Left ventricle myocardium inferior (tissue), 1 donor: ENCODE measurements at places on chromosomes 16 and 17. TPM values are rescaled to one million over a fixed set of nuclear protein-coding genes. Genes with fewer than 3 reads are reported as not detected.

GRCh38 chr17:48639982-48640857 lies 14.1 kb upstream of the HOXB9 start:
- no peak overlapping the region for H3K4me3 ChIP-seq
- no peaks in the 10 kb centered on the region for H3K36me3 ChIP-seq
- H3K27me3 ChIP-seq = peaks cover 100% of the 10 kb centered on the region
- no peak overlapping the region for H3K27ac ChIP-seq
- no peak for DNase-seq
- H3K4me1 ChIP-seq = peaks cover 6% of the 10 kb centered on the region

GRCh38 chr17:69762766-69763165 lies 312.3 kb upstream of the KCNJ16 start:
- no peak overlapping the region for H3K27ac ChIP-seq
- H3K36me3 ChIP-seq = no peaks in the 10 kb centered on the region
- no peak overlapping the region for H3K4me3 ChIP-seq
- no peaks in the 10 kb centered on the region for H3K27me3 ChIP-seq
- no peaks in the 10 kb centered on the region for H3K4me1 ChIP-seq
- DNase-seq = no peak

DNA sequence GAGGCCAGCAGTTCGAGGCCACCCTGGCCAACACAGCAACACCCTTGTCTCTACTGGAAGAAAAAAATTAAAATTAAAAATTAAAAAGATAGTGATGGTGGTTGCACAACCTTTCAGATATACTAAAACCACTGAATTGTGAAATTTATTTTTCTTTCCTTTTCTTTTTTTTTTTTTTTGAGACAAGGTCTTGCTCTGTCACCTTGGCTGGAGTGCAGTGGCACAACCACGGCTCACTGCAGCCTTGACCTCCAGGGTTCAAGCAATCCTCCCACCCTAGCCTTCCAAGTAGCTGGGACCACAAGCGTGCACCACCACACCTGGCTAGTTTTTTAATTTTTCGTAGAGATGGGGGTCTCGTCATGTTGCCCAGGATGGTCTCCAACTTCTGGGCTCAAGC lies 254.4 kb downstream of the SLC39A11 start:
- H3K36me3 ChIP-seq = peaks cover 14% of the 10 kb centered on the region
- H3K27ac ChIP-seq = no peak overlapping the region
- no peaks in the 10 kb centered on the region for H3K4me1 ChIP-seq

- H3K27me3 ChIP-seq = peaks cover 20% of the 10 kb centered on the region
- no peak for DNase-seq
- no peaks in the 10 kb centered on the region for H3K4me1 ChIP-seq
Observed at GRCh38 chr17:51479303-51479702, 219.0 kb downstream of the UTP18 start.

- no peaks in the 10 kb centered on the region for H3K36me3 ChIP-seq
- H3K27ac ChIP-seq = no peak overlapping the region
- H3K4me3 ChIP-seq = no peak overlapping the region
- no peak for DNase-seq
Observed at GRCh38 chr16:28320741-28321140, 28.4 kb downstream of the SBK1 start.

DNA sequence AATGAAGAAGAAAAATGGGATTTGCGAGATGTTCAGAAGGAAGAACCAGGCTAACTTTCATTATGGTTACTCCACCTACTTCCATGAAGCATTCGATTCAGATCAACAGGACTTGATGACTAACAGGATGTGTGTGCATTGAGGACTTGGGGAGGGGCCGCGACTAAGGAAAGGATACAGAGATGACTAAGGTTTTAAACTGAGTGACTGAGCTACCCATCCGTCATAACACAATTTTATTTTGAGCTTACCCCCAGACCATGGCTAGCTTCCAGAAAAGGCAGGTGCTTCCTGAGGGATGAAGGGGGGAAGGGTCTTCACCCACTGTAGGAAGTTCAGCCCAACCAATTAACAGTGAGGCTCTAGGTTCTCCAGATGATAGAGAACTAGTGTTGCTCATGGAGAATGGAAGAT lies 2.5 kb upstream of the CDYL2 start:
- DNase-seq = no peak
- peak overlapping the region; percentile 26 for H3K27ac ChIP-seq
- peaks cover 5% of the 10 kb centered on the region for H3K4me1 ChIP-seq
- H3K27me3 ChIP-seq = no peaks in the 10 kb centered on the region
- no peaks in the 10 kb centered on the region for H3K36me3 ChIP-seq

DNA sequence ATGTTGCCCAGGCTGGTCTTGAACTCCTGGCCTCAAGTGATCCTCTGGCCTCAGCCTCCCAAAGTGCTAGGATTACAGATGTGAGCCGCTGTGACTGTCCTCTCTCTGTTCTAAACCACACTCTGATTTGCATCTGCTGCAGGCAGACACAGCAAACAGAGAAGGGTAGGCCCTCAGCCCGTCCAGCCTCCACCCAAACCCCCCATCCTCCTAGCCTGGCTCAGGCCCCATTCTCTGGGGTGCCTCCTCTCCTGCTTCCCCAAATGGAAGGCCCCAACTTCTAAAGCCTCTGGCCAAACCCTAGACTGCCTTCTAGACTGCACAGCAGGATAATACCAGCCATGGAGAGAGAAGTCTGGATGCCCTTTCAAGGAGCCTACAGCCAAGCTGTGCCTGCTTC lies 4.1 kb upstream of the GFAP start:
- H3K27me3 ChIP-seq = peaks cover 9% of the 10 kb centered on the region
- no peaks in the 10 kb centered on the region for H3K36me3 ChIP-seq
- H3K27ac ChIP-seq = no peak overlapping the region
- peaks cover 62% of the 10 kb centered on the region for H3K4me1 ChIP-seq
- no peak overlapping the region for H3K4me3 ChIP-seq
- no peak for DNase-seq

GRCh38 chr17:61139219-61139618 lies 260.4 kb upstream of the TBX2 start:
- peak overlapping the region; percentile 20 for H3K27ac ChIP-seq
- H3K36me3 ChIP-seq = no peaks in the 10 kb centered on the region
- H3K4me1 ChIP-seq = peaks cover 13% of the 10 kb centered on the region
- no peaks in the 10 kb centered on the region for H3K27me3 ChIP-seq

GRCh38 chr17:74512624-74513091 lies 18.6 kb downstream of the CD300LB start:
- DNase-seq = no peak
- H3K4me3 ChIP-seq = no peak overlapping the region
- no peak overlapping the region for H3K27ac ChIP-seq
- H3K27me3 ChIP-seq = peaks cover 28% of the 10 kb centered on the region
- peaks cover 8% of the 10 kb centered on the region for H3K4me1 ChIP-seq

DNA sequence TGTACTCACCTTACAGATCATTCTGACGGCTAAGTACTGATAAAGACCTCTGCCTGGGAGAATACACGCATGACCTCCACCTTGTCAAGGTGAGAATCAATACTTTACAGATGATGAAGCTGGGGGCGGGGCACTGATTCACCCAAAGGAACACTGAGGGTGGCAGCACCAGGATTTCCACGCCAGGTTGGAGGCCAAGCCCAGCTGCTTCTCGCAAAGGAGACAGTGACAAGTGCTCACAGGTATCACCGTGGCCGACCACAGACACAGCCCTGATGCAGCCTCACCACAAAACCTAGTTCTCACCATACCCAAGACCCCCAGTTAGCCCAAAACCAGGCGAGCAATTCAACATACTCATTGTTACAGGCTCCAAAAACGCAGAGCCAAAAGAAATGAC lies 434.2 kb downstream of the SOX9 start:
- no peak overlapping the region for H3K4me3 ChIP-seq
- peaks cover 41% of the 10 kb centered on the region for H3K27me3 ChIP-seq
- no peaks in the 10 kb centered on the region for H3K36me3 ChIP-seq

- H3K4me1 ChIP-seq = no peaks in the 10 kb centered on the region
- no peaks in the 10 kb centered on the region for H3K36me3 ChIP-seq
- no peak overlapping the region for H3K27ac ChIP-seq
- no peak overlapping the region for H3K4me3 ChIP-seq
- no peak for DNase-seq
- peaks cover 49% of the 10 kb centered on the region for H3K27me3 ChIP-seq
Observed at GRCh38 chr16:55212791-55213190, 111.2 kb upstream of the IRX6 start.

DNA sequence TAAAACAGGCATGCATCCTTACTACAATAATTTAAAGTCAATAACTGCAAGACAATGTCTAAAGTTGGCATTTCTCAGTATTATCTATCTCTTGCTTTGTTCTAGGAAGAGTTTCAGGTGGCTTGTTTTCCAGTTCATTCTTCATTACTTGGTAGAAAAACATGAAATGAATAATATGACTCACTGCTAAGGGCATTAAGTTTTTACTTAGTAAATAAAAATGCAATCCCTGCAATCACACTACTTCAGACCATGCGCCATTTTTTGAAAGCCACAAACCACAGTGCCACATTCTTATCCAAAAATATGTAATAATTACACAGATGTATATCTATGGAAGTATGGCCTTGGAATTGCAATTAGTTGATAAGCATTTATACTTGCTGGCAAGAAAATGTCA lies 55.4 kb downstream of the CREBBP start:
- DNase-seq = no peak
- peaks cover 96% of the 10 kb centered on the region for H3K4me1 ChIP-seq
- no peaks in the 10 kb centered on the region for H3K27me3 ChIP-seq
- no peak overlapping the region for H3K4me3 ChIP-seq
- H3K27ac ChIP-seq = no peak overlapping the region

DNA sequence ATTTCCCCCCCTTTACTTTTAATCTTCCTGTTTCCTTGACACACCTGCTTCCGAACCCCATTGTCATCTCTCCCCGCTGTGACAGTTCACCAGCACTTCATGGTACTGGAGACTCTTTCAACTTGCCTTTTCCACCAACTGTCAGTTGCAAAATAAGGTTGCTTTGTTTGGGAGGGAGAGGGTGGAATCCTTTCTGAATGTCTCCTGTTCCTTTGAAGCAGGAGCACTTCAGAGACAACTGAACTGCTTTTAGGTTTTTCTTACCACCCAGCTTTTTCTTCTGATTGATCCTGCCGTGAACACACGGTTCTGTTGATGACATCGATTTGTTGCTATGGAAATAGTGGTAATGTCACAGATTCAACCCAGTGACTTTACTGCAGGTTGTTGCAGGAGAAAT lies 42.0 kb downstream of the RPA1 start:
- no peaks in the 10 kb centered on the region for H3K4me1 ChIP-seq
- no peaks in the 10 kb centered on the region for H3K27me3 ChIP-seq
- no peak overlapping the region for H3K4me3 ChIP-seq
- peaks cover 62% of the 10 kb centered on the region for H3K36me3 ChIP-seq
- DNase-seq = no peak

GRCh38 chr17:33964344-33964979 lies 290.6 kb upstream of the CCL2 start:
- H3K4me1 ChIP-seq = peaks cover 13% of the 10 kb centered on the region
- DNase-seq = no peak
- no peak overlapping the region for H3K27ac ChIP-seq
- H3K27me3 ChIP-seq = no peaks in the 10 kb centered on the region
- H3K36me3 ChIP-seq = no peaks in the 10 kb centered on the region

GRCh38 chr16:48617104-48617705 lies 7.2 kb upstream of the N4BP1 start:
- no peak for DNase-seq
- H3K4me3 ChIP-seq = peak overlapping the region; percentile 50
- H3K36me3 ChIP-seq = no peaks in the 10 kb centered on the region
- H3K27me3 ChIP-seq = no peaks in the 10 kb centered on the region
- H3K4me1 ChIP-seq = peaks cover 74% of the 10 kb centered on the region

DNA sequence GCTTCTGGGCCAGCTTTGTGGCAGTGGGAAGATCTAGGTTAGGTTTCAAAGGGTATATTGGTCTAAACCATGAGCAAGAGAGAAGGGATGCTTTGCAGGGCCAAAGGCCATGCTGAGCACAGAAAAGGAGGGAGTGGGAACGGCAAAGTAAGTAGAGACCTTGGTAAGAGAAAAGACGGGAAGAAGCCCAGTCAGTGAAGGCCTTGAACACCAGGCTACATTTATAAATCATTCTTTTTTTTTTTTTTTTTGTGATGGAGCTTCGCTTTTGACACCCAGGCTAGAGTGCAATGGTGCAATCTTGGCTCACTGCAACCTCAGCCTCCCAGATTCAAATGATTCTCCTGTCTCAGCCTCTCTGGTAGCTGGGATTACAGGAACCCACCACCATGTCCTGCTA lies 18.1 kb downstream of the TOM1L2 start:
- no peak overlapping the region for H3K4me3 ChIP-seq
- H3K27ac ChIP-seq = no peak overlapping the region
- no peak for DNase-seq
- H3K4me1 ChIP-seq = peaks cover 91% of the 10 kb centered on the region
- H3K36me3 ChIP-seq = peaks cover 14% of the 10 kb centered on the region

DNA sequence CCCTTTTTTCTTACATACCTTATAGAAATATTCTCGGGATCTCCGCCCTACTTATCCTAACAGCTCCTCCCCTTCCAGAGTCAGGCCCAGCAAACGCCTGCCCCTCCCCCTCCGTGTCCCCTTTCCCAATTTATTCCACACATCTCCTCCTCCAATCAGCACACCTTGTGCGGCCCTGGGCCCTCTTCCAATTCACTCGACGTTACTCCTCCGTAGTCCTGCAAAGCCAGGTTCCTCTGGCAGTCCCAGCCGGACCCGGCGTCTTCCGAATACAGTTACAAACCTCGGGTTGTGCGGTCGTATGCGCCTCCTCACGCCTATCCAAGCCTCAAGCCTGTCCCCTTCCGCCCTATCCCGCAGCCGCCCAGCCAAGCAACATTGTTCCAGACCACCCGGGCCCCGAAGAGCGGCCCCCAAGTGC lies 677 bp downstream of the CBX1 start:
- no peaks in the 10 kb centered on the region for H3K27me3 ChIP-seq
- H3K36me3 ChIP-seq = no peaks in the 10 kb centered on the region
- H3K27ac ChIP-seq = peak overlapping the region; percentile 96
- peaks cover 34% of the 10 kb centered on the region for H3K4me1 ChIP-seq
- peak; percentile 37 for DNase-seq

DNA sequence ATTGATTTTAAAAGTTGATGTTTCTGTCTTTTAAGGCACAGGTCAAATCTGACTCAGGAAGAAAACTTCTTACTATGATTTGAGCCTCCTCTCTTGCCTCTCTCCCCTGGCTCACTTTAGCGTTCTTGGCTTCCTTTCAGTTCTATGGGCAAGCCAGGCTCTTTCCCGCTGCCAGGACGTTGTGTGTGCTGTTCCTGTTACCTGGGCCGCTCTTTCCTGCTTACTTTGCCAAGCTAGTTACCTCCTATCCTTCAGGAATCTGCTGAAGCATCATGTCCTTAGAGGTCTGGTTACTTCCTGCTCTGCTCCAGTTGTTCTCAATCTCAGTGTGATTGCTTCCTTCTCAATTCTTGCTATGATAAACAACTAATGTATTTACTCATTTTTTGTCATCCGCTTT lies 1108.5 kb upstream of the EEF2KMT start:
- H3K36me3 ChIP-seq = no peaks in the 10 kb centered on the region
- H3K4me1 ChIP-seq = no peaks in the 10 kb centered on the region
- H3K27ac ChIP-seq = no peak overlapping the region
- no peak overlapping the region for H3K4me3 ChIP-seq

DNA sequence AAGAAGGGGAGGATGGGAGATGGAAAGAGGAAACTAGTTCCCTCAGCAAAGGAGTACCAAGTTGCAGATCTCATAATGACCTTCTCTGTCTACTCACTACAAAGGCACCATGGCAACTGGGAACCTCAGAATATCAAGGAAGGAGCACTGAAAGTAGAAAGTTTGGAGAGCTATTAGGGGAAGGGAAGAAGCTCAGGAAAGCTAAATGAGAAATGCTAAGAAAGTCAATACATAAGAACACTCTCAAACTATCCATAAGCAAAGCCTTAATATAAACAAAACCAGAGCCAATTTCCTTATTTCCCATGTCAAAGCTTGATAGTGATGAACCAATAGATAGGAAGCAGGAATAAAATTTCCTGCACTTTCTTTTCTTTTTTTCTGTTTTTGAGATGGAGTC lies 57.9 kb upstream of the C17orf78 start:
- H3K27ac ChIP-seq = no peak overlapping the region
- H3K4me1 ChIP-seq = no peaks in the 10 kb centered on the region
- DNase-seq = no peak
- no peak overlapping the region for H3K4me3 ChIP-seq
- H3K36me3 ChIP-seq = no peaks in the 10 kb centered on the region

Gene RGS11
- 16.4 TPM for total RNA-seq

Gene SLFN14
- total RNA-seq = not detected
